ENCODE measurements at places on chromosomes 12 and 14.

DNA sequence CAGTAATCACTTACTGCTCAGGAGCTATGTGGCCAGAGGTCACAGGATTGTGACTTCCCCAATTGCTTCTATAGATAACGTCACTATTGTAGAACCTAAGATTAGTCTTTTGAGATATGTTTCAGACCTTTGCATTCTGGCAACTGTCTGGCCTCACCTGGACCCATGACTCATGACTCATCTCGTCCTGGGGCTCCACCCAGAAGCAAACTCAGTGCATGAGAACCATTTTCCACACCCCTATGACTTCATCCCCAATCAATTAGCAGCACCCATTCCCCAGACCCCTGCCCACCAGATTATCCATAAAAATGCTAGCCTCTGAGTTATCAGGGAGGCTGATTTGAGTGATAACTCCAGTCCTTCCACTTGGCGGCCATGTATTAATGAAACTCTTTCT lies 186.9 kb downstream of the EMP1 start:
- ATAC-seq: peak; percentile 66

DNA sequence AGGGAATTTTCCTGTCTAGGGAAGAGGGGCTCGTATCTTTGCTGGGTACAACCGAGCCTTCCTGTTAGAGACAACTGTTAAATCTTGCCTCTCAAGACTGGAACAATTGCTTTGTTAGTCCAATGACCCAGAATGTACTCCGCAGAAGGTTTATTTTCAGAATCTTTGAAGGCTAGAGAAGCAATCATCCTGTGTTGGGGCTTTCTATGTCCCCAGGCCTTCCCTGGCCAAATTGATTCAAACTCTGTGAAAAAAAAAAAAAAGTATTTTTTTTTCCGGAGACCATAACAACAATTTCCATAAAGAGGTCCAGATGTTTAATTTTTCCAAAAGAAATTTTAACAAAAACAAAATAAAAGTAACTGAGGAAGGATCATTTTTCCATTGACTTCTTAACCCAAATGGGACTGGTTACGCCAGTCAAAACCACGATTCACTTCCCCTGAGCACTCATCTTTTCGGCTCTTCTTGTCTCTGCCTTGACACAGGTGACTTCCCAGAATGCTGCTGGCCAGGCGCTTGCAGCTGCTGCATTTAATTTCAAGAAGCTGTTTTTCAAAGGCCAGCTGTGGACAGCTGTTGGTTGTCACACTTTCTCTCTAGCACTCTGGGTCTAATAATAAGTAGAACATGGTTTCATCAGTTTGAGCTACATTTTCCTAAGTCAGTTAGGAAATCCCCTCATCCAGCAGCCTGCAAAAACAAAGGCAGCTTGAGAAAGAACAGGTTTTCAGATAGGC lies 81.6 kb upstream of the MANSC4 start:
- peak; percentile 76 for ATAC-seq

- no peak for ATAC-seq
Observed at GRCh38 chr14:98474900-98475299, 797.1 kb downstream of the BCL11B start.

DNA sequence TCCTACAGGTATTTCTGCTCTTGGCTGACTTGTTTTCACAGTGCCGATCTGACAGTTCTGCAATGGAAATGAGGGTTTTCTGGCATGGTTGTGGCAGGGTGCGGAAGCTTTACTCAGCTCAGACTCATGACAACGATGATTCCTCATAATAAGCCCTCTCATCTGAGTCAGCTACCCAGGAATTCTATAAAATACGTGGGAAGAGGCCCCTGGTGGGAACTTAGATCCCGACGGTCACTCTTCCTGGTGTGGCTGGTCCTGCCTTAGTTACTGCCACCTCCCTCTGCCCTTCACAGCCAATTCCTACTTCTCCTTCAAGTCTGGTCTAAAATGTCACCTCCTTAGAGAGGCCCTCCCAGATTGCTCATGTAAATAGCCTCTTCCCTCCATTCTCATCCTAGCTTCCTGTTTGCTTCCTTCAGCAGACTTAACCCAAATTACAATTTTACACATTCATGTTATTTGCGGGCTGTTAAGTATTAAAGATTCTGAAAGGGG lies 104.2 kb upstream of the MAP1LC3B2 start:
- no peak for ATAC-seq

DNA sequence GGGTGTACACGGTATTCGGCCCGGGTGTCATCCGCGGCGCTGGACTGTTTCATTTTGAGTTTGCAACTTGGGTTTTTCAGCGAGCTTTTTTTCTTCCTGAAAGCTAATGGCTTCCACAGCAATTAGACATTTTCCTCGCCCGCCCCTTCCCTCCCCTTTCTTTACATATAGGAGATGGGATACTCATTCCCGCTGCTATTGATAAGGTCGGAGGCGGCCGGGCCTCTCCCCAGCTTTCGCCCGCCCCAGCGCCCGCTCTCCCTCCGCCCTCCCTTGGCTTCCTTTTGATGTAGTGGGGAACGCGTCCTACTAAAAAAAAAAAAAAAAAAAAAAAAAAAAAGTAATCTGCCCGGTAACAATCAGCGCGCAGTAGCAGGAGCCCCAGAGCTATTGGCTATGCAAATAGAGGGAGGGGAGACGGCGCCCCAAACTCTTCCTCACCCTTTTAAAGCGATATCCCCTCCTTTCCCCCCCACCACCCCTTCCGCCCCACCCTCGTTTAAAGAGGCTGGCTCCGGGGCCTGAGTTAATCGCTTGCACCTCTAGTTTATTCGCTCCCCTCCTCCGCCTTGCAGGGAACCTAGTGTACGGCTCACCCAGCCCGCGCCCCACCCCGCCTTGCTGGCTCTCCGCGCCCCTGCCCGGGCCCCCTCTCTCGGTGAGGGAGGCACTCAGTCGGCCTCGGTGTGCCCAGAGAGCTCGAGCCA lies 1.7 kb upstream of the CCND2 start:
- peak; percentile 77 for ATAC-seq

- no peak for ATAC-seq
Observed at GRCh38 chr14:59425322-59425935, 39.8 kb downstream of the GPR135 start.

DNA sequence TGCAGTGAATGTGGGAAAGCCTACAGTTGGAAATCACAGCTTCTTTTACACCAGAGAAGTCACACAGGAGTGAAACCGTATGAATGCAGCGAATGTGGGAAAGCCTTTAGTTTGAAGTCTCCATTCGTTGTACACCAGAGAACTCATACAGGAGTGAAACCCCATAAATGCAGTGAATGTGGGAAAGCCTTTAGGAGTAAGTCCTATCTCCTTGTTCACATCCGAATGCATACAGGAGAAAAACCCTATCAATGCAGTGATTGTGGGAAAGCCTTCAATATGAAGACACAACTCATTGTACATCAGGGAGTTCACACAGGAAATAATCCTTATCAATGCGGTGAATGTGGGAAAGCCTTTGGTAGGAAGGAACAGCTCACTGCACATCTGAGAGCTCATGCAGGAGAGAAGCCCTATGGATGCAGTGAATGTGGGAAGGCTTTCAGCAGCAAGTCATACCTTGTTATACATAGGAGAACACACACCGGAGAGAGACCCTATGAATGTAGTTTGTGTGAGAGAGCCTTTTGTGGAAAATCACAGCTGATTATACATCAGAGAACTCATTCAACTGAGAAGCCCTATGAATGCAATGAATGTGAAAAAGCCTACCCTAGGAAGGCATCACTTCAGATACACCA lies 24.6 kb downstream of the ZNF26 start:
- ATAC-seq: no peak

DNA sequence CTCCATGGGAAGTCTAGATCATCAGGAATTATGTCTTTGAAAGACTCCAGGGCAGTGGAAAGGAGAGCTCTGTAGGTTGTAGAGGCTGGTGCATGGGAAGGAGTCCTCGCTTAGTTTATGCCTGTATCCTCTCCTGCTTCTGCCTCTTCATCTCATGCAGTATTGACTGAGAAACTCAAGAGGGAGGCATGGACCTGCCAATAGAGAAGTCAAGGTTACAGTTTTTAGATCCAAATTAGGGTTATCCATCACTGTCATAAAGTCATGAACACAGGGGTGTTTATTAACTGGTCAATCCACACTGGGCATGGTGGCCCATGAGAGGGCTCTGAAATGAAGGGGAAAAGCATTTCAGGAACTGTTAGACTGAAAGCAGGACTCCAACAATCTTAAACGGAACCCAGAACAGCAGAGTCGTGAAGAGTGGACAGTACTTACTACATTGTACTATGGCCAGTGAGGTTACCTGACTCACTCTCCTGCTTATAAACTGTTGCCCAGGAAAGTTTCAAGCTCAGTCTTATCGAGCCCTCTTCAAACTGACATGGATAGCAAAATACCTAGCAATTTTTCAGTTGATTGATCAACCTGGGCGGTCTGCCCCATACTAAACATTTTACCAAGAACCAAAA lies 30.1 kb upstream of the DHRS7 start:
- peak; percentile 41 for ATAC-seq

GRCh38 chr12:27012982-27013255 lies 1.3 kb downstream of the TM7SF3 start:
- no peak for ATAC-seq

GRCh38 chr14:53542732-53543131 lies 389.6 kb upstream of the DDHD1 start:
- ATAC-seq: no peak

DNA sequence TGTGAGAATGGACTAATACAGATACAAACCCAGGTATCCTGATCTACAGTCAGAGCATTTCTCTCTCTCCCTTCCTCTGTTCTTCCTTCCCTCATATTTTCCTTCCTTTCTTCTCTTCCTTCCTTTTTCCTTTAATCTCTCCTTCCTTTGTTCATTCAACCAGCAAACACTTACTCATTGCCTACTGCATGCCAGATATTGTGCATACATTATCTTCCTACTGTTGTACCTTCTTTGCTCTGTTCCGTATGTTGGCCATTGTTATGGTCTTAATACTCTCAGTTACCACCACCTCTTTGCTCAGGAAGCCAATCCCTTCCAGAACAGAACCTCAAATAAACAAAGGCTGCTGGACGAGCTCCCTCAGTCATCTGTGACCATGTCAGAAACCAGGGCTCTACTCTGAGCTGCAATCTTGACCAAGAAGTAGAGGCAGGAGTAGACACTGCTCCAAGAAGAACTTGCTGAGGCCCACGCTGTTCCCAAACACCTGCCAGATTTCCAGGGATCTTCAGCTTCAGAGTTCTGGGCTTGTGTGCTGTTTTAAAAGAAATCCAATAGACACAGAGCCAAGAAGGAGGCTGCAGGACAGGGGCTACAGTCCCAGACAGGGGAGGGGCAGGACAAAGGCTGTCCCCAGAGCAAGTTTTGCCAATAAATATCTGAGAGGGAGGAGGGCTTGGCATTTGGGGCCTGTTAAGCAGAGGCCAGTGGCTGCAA lies 526.7 kb upstream of the TBX3 start:
- ATAC-seq: no peak

DNA sequence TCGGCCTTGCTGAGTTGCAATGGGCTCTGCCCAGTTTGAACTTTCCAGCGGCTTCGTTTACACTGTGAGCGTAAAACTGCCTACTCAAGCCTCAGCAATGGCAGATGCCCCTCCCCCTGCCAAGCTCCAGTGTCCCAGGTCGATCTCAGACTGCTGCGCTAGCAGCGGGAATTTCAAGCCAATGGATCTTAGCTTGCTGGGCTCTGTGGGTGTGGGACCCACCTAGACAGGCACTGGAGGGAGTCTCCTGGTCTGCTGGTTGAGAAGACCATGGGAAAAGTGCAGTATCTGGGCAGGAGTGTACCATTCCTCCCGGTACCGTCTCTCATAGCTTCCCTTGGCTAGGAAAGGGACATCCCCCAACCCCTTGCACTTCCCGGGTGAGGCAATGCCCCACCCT lies 88.2 kb downstream of the KLHL28 start:
- ATAC-seq: no peak

DNA sequence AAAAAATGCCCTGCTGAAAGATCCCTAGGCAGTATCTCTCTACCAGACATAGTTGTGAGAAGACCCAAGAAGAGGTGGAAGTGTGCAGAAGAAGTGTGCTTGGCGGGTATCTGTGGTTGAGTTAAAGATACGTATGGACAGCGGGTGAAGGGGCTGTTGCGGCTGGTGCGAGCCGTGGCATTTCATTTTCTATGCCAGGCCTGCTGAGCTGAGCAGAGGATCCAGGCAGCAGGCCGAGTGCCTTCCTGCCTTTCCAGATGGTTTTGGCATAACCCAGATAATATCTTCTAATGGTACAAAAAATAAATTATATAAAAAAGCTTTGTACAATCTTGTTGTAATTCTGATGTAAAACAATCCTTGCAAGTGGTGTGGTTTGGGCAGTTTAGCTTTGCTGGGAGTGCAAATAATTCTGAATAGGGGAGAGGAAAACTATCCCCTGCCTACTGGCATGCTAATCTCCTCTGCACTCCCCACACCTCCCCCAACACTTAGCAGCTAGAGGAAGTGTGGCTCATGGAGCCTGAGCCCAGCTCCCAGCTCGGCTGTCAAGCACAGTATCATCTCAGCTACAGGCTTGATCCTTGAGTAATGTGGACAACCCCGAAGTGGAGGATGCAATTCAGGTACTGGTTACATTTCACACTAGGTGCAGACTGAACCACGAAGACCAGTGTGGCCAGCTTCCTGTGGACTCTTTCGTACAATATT lies 168.9 kb downstream of the VRK1 start:
- no peak for ATAC-seq

DNA sequence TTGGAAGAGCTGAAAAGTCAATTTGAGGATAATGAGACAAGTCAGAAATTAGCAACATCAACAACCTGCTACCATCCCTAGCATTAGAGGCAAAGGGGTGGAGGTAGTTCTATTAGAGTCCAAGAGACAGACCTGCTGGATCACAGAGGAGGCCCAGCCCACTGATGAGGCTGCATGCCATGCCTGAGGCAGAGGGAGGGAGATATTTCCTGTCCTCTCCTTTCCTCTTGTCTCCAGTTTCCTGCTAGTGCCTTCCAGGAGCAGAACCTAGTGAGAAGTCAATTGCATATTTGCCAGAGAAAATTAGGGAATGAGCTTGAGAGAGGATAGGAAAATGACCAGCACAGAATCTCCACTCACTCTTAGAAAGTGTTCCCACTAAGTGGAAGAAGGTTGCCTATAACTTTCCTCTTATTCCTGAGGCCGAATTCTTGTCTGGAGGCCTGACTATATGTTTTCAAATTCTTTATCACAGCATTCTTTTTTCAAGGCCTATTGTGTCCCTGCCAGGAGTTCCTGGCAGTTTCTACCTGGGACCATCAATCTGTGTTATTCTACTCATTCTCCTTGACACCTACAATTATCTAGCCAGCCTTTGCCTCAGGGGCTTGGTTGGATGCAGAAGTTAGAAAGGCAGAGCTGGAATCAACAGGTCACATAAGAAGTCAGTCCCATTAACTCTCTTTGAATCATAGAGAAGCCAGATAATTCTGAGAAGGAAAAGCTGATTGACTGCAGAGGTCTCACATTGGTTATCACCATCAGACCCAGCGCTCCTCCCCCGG lies 121.9 kb downstream of the EMP1 start:
- no peak for ATAC-seq

- no peak for ATAC-seq
Observed at GRCh38 chr14:46250113-46250703, 401.4 kb downstream of the RPL10L start.

- peak; percentile 99 for ATAC-seq
Observed at GRCh38 chr14:101992708-101993107, 28.3 kb downstream of the DYNC1H1 start.

GRCh38 chr12:67669217-67669933 lies 20.8 kb downstream of the DYRK2 start:
- no peak for ATAC-seq

All from stimulated activated memory B cell treated with anti-CD40 and anti-IgM and Interleukin-4, amounts not matched to agents 10 μg/mL and 1 μg/mL and 100 μg/mL, for 72 hours (primary cell).